ENCODE measurements at places on chromosomes 13 and 19.

DNA sequence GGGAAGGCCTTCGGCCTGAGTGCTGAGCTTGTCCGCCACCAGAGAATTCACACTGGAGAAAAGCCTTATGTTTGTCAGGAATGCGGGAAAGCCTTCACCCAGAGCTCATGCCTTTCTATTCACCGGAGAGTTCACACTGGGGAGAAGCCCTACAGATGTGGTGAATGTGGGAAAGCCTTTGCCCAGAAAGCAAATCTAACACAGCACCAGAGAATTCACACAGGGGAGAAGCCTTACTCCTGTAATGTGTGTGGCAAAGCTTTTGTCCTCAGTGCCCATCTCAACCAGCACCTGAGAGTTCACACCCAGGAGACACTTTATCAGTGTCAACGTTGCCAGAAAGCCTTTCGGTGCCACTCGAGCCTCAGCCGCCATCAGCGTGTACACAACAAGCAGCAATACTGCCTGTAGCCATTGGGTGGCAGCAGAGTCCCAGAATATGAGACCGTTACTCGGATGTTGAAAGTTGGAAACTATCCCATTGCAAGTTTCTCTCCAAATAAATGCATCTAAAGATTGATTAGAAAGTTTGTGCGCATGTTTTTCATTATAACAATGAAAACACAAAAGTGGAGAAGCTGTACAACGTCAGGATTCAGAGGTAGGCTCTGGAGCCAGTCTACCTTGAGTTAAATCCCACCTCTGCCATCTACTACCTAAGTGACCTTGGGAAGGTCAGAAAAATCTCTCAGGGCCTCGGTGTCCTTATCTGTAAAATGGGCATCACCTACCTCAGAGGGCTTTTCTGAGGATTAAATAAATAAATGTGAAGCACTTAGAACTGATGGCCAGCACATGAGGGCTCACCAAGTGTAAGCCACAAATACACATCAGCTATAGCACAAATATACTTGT, 21.1 kb downstream of the ZNF473 start:
- peak; percentile 31 for DNase-seq

DNA sequence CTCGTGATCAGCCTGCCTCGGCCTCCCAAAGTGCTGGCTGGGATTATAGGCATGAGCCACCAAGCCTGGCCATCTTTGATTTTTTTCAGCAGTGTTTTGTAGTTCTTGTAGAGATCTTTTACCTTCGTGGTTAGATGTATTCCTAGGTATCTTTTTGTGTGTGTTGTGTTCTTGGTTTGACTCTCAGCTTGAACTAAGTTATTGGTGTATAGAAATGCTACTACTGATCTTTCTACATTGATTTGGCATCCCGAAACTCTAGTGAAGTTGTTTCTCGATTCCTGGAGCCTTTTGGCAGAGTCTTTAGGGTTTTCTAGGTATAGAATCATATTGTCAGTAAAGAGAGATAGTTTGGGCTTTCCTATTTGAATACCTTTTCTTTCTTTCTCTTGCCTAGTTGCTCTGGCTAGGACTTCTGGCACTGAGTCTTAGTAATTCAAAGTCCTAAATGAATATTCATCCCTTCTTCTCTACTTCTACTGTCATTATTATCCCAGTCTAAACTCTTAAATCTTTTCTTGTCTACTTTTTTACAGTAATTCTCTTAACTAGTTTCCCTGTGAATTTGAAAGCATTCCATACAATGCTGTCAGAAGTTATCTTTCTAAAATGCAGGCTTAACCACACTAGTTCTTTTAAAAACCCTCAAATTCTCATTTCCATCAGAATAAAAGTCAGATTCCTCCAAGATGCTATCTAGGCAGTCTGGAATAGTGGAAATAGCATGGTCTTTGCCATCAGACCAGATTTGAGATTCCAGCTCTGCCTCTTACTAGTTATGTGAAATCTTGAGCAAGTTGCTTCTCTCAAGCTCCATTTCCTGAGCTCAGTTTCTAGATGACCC, 7.0 kb downstream of the GPR18 start:
- DNase-seq: no peak

GRCh38 chr13:109154966-109155761, 525.8 kb downstream of the MYO16 start:
- no peak for DNase-seq

DNA sequence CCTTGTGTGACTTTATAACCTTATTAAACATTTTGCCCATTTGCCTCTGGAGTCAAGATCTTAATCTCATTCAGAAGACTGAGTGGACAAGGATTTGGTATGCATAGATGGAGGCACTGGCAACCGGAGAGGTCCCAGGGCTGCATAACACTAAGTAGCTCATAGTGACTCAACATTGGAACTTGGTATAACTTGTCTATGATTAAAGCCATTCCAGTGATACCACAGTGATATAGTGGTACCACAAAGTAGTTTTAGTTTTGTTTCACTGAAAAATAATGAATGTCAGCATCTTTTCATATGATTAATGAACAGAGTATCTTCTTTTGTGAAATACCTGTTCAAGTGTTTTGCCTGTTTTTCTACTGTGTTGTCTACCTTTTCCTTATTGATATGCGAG, 26.4 kb downstream of the CDK8 start:
- DNase-seq: no peak

- no peak for DNase-seq
These were observed 78.8 kb downstream of the ZNF726 start for GRCh38 chr19:23993440-23993839.

- no peak for DNase-seq
These were observed 2.4 kb upstream of the ZNF616 start for GRCh38 chr19:52142001-52142595.

DNA sequence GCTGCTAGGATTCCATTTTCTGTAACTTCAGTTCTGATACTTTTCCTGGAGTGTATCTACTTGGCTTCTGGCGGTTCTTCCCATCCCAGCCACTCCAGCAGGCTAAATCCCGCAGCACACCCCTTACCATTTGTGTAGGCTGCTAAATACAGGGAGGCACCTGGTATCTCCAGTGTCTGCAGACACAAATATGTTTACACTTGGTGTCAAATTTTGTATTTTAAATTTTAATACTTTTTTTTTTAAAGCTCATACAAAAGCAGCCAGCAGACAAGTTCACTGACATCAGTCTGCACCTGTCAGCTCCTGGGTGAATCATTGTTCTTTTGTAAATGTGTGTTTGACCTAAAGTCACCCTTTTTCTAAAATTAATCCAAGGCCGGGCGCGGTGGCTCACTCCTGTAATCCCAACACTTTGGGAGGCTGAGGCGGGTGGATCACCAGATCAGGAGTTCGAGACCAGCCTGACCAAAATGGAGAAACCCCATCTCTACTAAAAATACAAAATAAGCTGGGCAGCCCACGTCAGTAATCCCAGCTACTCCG, 3.4 kb upstream of the ZSCAN4 start:
- DNase-seq: no peak

DNA sequence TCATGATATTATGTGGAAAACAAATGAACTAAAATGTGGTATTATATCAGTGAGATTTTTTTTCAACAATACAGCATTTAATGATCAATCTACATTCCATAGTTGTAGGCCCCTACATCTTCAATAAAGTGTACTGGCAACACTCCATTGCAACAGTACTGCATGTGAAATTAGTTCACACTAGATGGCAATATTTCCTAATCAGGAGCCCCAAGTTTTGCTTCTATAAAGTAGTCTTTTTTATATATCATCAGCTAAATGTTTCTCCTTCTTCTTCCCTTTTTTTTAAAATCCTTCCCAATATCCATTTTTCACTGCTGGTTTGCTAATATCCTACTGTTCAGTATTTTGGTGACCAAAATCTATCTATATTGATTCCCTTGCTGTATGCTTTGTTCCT, 528.3 kb upstream of the ATXN8OS start:
- DNase-seq: no peak

- no peak for DNase-seq
These were observed 539.8 kb upstream of the PCDH9 start for GRCh38 chr13:67769987-67770341.

GRCh38 chr13:74921326-74921725, 560.6 kb downstream of the TBC1D4 start:
- no peak for DNase-seq

- DNase-seq: no peak
These were observed 6.6 kb downstream of the FZR1 start for GRCh38 chr19:3512562-3513228.

GRCh38 chr13:103965506-103966243, 899.5 kb upstream of the SLC10A2 start:
- no peak for DNase-seq

- peak; percentile 19 for DNase-seq
These were observed 1.4 kb upstream of the PRKD2 start for GRCh38 chr19:46718157-46718933.

- DNase-seq: peak; percentile 62
These were observed 1.0 kb downstream of the HMGB1 start for GRCh38 chr13:30464496-30465342.

DNA sequence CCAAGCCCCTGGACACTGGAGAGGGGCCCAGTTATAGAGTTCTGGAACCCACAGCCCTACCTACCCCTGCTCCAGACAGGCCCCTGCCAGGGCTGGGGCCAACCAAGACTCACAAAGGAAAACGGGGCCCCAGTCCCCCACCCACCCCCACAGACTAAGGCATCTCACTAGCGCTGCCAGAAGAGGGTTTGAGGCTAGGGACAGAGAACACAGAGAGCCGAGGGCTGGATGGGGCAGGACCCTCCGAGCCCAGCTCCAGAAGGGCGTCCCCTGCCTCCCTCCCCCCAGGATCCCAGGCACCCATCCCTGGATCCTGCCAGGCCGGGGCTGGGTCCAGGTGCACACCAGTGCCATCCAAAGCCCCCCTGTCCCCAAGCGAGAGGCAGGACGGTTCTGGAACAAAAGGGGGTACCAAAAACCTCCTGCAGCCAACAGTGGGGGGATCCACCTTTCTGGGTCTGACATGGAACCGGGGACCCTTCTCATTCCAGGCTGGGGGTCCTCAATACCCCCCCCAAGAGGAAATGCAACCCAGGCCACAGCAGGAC, 4.4 kb upstream of the REXO1 start:
- DNase-seq: no peak

DNA sequence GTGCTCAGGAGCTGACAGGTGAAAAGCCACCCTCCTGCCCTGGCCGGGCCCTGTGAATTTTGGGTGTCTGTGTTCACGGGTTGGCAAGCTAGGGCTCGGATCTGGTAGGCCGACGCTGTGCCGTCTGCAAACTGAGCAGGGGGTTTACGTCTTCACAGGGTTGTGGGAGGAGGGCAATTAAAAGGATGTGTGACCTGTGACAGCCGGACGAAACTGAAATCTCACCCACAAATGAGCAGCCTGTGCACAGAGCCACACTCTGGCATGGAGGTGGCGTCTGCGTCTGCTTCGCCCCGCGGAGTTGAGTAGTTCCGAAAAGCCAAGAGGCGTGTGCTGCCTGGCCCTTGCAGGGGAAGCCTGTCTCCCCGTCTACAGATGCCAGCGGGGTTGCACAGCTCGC, 117.3 kb downstream of the KDM4B start:
- no peak for DNase-seq

DNA sequence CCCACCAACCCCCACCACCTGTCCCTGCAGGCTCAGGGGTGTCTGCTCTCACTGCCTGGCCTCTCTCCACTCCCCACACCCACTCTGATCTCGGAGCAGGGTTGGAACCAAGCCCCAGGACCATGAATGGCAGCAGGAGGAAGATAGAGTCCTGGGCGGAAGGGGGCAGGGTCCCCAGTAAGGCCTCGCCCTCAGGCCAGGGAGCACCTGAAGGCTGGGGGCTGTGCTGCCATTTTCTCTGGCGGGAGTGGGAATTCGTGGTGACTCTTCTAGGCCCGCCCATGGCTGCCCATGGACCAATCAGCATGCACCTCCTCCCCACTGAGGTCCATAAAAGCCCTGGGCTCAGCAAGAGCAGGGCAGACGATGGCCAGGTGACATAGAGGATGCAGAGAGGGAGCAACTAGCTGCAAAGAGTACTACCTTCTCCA, 25.0 kb downstream of the KBTBD6 start:
- DNase-seq: no peak

DNA sequence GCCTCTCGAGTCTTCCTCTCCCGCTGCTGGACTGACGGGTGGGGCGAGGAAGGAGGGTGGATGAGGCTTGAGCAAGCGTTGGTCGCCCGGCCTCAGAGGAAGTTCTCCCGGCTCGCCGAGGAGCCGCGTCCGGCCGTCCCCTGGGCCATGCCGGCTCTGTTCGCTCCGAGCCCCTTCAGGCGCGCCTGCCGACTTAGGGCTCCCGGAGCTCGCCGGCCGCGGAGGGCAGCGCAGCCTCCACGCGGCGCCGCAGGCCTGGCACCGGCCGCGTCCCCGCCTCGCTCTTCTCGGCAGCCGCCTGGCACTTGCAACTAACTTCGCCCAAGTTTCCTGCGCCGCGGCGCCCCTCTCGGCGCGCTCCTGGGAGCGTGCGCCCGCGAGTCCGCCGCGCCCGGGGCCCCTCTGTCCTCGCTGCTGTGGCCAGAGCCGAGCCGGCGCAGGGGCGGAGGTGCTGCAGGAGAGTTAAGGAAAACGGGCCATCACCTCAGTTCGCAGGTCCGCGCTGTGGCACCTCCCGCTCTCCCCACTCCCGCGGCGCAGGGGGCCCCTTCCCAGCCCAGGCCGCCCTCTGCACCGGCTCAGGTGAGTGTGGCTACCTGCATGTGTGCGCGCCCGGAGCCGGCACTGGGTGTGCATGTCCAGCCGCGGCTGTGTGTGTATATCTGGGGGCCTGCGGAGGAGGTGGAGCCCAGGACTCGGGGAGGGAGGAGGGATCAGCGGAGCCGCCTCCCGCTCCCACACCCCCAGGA, 641 bp upstream of the SOX21 start:
- DNase-seq: no peak

GRCh38 chr19:1941146-1942077, at the start of gene CSNK1G2:
Gene CSNK1G2 (plus strand): TSS chr19:1941172. CDS start chr19:1969773, 28,601 bp downstream.
- DNase-seq: peak; percentile 24

- DNase-seq: no peak
These were observed 556.4 kb upstream of the ATXN8OS start for GRCh38 chr13:69551193-69551592.

GRCh38 chr19:2123682-2124387, 27.1 kb downstream of the IZUMO4 start:
- DNase-seq: no peak

GRCh38 chr19:44112802-44113137, 429 bp upstream of the ZNF225 start:
- DNase-seq: no peak

- DNase-seq: no peak
These were observed 9.9 kb downstream of the CEACAM4 start for GRCh38 chr19:41616792-41617621.

GRCh38 chr19:3821857-3822364, 35.7 kb upstream of the MATK start:
- DNase-seq: peak; percentile 89

GRCh38 chr13:33178209-33178840, 107.2 kb downstream of the STARD13 start:
- DNase-seq: no peak

DNA sequence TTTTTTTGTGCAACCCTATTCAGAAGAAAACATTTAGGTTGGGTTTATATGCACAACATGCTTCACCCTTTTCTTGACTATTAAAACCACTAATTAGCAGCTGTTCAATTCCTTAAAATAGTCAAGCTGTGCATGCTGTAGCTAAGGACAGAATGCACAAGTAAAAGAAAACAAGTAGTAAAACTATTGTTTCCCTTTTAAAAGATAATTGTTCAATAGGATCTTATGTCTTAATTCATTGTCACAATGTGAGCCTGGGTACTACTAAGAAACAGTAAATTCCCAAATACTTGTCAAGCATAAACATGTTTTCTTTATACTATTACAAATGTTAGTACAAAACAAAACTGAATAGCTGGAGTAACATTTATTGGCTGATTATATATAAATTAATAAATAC, 32.6 kb upstream of the MIR17HG start:
- no peak for DNase-seq

Measured in activated naive CD4-positive, alpha-beta T cell (primary cell).